Activated naive CD4-positive, alpha-beta T cell (primary cell): ENCODE measurements at places on chromosomes 6 and 20.

GRCh38 chr20:2626853-2627541 lies 25.4 kb upstream of the NOP56 start:
- DNase-seq, result no peak

GRCh38 chr6:75317503-75318206 lies 33.1 kb upstream of the TMEM30A start:
- DNase-seq, result no peak

- DNase-seq, result no peak
These were observed 48.7 kb upstream of the RSPO3 start for GRCh38 chr6:127069659-127070279.

- no peak for DNase-seq
These were observed 120.0 kb downstream of the GRM4 start for GRCh38 chr6:34025861-34026260.

DNA sequence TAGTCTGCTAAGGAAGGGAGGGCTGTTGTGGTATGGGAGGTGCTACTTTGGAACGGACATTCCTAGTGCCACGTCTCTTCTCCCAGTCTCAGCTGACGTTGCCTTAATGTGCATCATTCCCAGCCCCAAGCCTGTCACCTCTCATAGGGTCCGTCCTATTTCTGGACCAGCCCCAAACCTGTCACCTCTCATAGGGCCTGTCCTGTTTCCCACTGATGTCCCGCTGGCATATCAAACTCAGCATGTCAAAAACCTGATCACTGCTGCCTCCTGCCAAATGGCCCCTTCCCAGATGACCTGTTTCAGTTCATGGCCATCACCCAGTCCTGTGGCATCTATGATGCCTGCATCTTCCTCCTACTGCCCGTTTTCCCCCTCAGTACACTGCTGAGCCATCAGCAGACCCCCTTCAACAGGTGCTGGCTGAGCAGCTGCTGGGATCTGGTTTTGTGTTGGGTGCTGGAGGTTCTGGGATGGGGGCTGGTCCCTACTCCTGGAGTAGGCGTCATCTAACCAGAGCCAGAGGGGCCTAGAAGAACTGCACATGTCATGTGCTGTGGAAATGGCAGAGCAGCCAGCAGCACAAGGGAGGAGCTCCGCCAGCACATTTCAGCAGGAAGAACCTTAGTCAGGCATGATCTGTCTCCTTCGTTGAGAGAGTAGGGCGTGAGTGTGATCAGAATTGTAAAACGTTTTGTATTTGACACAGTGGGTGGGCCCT lies 3.3 kb downstream of the ENTPD6 start:
- no peak for DNase-seq

- no peak for DNase-seq
These were observed 8.7 kb downstream of the SLC17A5 start for GRCh38 chr6:73644941-73645591.

DNA sequence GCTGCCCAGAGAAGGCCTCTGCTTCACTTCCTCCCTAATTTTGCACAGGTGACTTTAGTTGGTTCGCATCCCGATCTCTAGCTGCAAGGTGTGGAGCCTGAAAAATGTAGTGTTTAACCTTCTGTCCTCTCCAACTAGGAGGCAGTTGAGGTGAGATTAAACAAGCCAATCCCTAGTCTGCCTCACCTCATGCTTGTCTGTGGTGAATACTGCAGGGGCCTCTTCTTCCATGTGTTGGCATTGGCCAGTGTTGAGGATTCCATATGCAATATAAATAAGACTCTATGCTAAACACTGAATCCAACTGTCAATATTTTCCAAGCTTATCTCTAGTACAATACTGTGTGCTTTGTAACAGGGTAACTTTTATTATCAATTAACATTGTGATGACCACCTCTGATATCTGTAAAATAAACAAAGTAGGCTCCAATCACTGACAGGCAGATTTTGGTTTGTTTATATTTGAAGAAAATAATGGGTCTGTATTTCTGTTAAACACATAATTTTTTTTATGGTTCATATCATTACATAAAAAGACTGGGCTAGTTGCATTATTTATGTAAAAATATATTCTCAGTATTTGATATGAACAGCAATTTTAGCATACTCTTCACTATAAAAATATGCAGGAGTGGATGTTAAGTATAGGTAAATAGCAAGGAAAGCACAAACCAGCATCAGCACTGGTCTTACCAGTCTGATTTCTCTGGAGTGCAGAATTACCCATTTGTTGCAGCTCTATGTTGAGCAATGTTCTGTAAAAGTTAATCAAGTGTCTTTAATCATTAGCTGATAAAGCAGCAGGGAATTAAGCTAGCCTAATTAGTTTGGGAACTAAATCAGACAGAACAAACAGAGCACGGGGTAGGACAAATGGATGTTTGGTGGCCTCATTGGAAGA lies 74.0 kb downstream of the ANKRD6 start:
- DNase-seq, result no peak

- no peak for DNase-seq
These were observed 319.6 kb upstream of the ARID1B start for GRCh38 chr6:156457601-156458000.

GRCh38 chr20:32971703-32972161 lies 32.5 kb downstream of the SUN5 start:
- DNase-seq, result no peak

DNA sequence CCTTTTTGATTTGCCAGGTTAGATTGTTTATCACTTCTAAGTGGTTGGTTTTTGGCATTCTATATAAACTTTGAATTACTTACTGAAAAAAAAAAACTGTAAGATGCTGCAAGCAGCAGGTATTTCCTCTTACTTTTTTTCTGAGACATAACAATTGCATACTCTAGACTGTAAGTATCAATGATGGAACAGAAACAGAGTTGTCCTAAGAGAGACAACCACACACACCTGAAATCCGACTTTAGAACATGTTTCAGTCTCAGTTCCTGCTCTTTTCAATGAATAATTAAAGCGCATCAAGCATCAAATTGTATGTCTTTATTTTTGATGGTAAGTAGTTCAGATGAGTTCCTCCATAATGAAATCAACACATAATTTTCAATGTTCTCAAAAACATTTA lies 105.3 kb upstream of the KHDRBS2 start:
- no peak for DNase-seq

- no peak for DNase-seq
These were observed 34.6 kb downstream of the KCNS1 start for GRCh38 chr20:45066372-45066771.

DNA sequence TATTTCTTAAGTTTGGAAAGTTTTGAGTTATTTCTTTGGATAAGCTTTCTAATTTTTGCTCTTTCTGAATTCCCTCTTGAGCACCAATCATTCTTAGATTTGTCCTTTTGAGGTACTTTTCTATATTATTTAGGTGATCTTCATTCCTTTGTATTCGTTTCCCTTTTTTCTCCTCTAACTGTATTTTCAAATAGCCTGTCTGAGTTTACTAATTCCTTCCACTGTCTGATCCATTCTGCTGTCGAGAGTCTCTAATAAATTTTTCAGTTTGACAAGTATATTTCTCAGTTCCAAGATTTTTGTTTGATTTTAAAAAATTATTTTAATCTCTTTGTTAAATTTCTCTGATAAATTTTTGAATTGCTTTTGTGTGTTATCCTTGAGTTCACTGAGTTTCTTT lies 16.3 kb upstream of the ZNF311 start:
- no peak for DNase-seq

DNA sequence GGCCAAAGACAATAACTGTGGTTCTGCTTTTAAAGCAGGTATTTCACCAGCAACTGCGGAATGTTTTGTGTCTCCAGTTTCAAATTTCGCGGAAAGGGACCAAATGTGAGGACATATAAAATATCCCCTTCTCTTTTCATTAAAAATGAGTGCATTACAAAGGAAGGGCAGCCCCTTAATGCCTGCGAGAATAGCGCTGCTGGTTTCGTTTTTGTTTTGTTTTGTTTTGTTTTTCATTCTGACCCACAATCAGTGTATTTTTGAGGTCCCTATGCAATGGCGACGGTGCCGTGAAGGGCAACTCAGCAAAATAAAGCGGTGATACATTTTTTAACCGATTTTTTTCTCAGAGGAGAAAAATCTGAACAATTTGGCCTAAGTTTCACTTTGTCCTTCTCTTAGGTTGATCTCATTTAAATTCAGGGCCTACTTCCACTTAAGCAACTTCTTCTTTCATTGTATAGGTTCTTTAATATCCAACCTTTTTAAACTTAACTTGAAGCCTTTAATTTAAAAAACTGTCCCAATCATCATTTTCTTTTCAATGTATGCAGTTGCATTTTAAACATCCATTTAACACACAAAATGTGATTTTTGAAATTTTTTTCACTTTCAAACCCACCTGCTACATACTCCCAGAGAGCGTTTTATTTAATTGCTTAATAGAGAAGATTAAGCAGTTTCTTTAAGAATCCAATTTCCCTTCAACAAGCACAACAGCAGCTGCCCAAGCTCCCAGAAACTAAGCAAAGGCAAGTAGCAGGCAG lies 2.9 kb upstream of the HIVEP2 start:
- no peak for DNase-seq

- no peak for DNase-seq
These were observed 301.4 kb upstream of the CDYL start for GRCh38 chr6:4474810-4475209.

GRCh38 chr6:70593118-70593486 lies 26.4 kb downstream of the SDHAF4 start:
- DNase-seq, result no peak

- no peak for DNase-seq
These were observed 18.7 kb downstream of the BTN3A1 start for GRCh38 chr6:26420688-26421171.

- DNase-seq, result no peak
These were observed 9.5 kb upstream of the SFT2D1 start for GRCh38 chr6:166351715-166352285.

GRCh38 chr20:3461911-3462677 lies 8.7 kb upstream of the ATRN start:
- DNase-seq, result no peak

- no peak for DNase-seq
These were observed 62.0 kb upstream of the CD93 start for GRCh38 chr20:23147964-23148730.

- no peak for DNase-seq
These were observed 275.0 kb downstream of the KHDC1L start for GRCh38 chr6:72950114-72950860.

DNA sequence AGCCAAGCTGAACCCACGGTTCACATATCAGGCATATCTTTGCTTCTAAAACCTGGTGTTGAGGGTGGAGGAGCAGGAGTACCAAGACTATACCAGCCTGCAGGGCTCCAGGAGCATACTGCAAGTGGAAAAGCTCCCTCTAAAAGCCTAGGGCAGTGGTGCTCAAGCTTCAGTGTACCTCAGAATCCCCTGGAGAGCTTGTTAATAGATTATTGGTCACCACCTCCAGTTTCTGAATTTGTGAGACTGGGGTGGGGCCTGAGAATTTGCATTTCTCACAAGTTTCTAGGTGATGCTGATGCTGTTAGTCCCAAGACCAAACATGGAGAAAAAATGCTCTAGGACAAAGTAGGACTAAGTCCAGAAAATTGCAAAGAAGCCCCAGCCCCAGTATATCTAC lies 65.4 kb downstream of the FILIP1 start:
- DNase-seq, result no peak

DNA sequence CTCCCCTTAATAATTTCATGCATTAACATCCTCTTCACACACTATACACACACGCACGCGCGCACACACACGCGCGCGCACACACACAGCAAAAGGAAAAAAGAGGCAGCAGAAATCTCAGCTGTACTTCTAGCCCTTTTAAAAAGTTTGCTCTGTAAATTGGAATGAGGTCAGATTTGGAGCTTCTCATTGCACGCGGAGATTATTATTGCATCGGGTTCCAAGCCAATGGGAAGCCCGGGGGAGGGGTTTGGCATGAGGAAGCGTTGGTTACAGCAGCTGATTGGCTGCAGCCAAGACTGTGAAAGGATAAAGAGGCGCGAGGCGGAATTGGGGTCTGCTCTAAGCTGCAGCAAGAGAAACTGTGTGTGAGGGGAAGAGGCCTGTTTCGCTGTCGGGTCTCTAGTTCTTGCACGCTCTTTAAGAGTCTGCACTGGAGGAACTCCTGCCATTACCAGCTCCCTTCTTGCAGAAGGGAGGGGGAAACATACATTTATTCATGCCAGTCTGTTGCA lies at the start of gene SOX4:
Gene SOX4 (plus strand): TSS at position 340 of the 515 bp plus-strand sequence. CDS start 784 bp downstream, outside the sequence.
- DNase-seq, result no peak

DNA sequence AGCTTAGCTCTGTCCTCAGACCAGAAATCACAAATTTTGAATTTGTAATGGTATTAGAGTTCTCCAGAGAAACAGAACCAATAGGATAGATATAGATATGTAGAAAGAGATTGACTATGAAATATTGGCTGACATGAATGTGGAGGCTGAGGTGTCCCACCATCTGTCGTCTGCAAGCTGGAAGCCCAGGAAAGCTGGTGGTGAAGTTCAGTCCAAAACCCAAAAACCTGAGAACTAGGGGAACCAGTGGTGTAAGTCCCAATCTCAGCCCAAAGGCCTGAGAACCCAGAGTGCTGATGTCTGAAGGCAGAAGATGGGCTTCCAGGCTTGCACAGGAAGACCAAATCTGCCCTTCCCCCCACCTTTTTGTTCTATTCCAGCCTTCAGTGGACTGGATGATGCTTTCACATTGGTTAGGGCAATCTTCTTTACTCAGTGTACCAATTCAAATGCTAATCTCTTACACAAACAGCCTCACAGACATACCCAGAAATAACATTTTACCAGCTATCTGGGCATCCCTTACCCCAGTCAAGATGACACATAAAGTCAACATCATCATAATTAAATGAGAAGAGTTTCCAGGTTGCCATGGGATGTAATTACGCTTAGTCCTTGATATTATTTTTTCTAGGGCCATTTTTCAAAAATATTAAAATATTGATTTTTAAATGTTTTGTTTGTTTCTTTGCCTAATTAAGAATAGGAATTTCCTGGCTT lies 570.8 kb downstream of the UTRN start:
- DNase-seq, result no peak

GRCh38 chr6:30570263-30570662 lies 979 bp upstream of the ABCF1 start:
- no peak for DNase-seq

GRCh38 chr6:135604035-135604860 lies 106.7 kb upstream of the AHI1 start:
- no peak for DNase-seq

GRCh38 chr6:167644412-167645132 lies 182.1 kb upstream of the AFDN start:
- DNase-seq, result no peak

- no peak for DNase-seq
These were observed 72.3 kb upstream of the CD2AP start for GRCh38 chr6:47405273-47405672.

DNA sequence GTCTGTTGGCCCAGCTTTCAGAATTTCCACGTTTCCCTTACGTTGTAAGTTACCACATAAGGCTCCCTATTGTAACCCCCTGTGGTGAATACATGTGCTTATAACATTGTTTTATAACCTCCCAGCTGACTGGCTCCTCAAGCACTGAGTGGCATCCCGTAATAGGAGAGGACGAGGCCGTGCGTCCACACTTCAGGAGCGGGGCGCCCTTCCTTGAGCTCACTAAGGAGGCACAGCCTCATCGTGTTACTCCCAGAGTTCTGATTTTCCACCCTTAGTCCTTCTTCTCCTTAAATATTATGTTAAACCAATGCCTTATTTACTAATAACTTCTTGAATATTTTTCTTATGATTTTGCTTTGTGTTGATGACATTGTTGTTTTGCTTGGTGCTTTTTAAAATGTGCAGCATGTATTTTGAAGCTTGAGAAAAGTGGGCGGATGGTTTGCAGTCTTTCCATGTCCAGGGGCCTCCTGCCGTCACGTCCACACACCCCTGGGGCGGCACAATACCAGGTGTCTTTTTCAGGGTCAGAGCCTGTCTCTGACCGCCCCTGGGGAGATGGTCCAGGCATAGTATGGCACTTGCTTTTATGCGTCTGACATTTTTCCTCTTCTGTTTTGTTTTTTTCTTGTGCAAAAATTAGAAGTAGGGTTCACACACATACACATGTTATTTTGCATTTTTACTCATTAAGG lies 181.8 kb downstream of the DLL1 start:
- DNase-seq, result no peak
